GM23338 (cell line): ENCODE measurements at places on chromosomes 7 and 10. TPM values are rescaled to one million over a fixed set of nuclear protein-coding genes. Genes with fewer than 3 reads are reported as not detected.

DNA sequence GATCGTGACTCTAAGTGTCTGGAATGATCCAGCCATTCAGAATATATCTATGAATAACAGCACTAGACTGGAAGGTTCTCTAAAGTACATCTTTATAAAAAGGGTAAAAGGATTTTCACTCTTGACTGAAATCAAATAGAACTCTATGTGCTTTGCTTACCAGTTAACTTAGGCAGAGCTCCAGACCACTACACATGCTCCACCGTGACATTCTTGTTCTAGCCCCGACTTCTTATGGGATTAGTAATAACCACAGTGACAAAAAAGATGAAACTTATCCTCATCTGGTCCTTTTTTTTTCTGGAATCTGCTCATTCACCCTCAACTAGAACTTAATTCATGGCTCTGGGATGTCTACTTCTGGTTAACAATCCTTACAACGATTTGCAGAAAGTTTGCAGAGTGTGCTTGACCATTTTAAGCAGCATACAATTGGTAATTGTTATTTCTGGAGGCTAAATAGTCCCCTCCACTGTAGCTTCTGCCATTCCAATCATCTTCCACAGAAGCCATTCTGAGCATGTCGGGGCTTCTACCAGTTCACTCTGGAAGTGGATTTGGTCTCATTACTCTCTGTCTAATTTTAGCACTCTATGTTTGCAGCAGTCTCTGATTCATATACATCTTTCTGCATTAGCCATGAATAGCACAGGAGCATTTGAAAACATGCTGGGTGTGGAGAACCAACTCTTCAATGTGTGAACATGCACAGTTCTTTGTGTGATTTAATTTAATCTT lies 163.7 kb upstream of the CDC14C start:
- no peak for DNase-seq

DNA sequence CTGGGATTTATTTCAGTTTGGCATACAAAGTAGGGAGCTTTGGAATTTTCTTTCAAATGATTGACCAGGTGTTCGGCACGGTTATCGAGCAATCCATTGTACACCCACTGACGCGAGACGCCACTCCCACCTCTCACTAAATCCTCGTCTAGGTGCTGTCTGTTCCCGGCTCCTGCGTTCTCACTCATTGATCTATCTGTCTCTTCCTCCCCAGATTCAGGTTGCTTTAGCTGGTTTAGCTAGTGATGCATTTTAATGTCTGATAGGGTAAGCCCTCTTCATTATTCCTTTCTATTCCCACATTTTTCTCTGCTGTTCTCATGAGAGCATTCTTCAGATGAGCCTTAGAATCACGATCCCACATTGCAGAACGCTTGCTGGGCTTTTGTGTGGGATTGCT lies 91.7 kb downstream of the ELFN1 start:
- DNase-seq, result no peak

DNA sequence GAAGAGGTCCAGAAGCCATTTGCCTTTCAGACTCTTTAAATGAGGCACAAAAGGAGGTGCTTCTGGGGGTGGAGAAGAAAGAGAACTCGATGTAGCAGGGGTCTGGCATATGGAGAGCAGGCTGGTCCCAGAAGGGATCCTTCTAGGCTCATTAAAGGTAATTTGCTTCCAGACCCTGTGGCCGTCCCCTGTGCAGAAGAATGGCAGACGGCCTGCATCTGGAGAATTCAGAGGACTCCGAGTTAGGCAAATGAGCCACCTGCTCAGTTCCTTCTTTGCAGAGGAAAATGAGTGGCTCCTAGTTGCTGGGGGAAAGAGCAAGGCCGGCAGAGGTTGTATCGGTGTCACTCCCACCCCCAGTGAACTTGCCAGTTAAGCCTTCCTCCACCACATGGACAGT lies 73.8 kb upstream of the FAM180A start:
- DNase-seq, result no peak

Gene PLEKHS1
- not detected in 2 replicates for total RNA-seq
